CD4-positive, alpha-beta T cell treated with Interleukin-10 for 1 hour (primary cell): ENCODE measurements at places on chromosomes 16 and 17.

DNA sequence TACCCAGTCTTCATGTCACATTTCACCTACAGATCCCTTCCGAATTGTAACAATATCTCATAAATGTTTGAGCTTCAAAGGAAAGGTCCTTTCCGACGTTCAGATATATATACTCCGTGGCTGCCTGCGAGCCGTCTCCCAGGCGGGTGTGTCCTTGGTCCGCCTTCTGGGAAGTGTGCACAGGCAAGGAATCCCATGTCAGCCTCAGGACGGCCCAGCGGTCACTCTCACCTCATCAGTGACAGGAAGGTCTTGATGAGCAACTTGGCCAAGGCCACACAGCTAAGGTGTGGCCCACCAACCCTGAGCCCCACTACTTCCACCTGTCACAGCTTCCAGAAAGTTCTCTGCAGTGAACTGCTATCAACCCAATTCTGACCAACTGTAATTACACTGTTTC, 4.3 kb downstream of the LMF1 start:
- DNase-seq, result no peak

- peak; percentile 59 for DNase-seq
Measured at GRCh38 chr17:8939496-8940334, 25.8 kb downstream of the PIK3R5 start.

DNA sequence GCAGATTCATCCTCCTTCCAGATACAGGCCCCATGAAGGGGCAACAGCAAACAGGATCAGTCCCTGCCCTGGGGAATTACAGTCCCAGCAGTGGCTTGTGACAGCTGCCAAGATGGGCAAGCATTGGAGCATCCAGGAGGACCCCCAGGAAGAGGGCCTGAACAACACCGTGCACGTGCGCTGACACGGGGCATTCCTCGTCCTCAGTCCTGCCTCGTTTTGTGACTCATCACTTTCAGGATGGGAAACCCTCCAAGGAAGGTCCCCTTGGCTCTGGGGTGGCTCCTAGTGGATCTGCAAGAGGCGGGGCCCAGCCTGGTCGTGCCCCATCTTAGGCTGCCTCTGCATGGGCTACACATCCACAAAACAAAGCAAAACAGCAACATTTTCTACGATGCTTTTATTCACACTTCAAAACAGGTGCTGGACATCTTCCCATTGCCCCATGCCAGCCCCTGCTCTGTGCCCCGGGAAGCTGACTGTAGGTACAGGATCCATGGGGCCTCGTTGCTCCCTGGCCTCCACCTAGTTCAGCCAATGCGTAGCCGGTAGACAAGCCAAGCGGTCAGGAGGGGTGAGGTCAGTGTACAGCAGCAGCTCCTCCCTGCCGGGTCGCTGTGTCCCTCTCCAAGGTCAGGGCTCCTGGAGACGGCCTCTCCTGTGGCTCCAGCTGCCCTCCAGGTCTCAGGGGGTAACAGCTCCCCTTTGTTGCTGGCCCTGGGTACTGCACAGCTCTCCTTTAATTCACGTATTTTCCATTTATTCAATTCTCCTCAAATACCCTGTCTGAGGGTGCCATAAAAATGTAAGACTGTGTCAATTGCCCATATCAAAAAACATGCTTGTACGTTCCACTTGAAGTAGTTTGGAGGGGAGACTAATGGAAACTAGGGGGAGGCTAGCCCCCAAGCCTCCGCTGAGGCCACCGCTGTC, 32.2 kb downstream of the ACTG1 start:
- no peak for DNase-seq

DNA sequence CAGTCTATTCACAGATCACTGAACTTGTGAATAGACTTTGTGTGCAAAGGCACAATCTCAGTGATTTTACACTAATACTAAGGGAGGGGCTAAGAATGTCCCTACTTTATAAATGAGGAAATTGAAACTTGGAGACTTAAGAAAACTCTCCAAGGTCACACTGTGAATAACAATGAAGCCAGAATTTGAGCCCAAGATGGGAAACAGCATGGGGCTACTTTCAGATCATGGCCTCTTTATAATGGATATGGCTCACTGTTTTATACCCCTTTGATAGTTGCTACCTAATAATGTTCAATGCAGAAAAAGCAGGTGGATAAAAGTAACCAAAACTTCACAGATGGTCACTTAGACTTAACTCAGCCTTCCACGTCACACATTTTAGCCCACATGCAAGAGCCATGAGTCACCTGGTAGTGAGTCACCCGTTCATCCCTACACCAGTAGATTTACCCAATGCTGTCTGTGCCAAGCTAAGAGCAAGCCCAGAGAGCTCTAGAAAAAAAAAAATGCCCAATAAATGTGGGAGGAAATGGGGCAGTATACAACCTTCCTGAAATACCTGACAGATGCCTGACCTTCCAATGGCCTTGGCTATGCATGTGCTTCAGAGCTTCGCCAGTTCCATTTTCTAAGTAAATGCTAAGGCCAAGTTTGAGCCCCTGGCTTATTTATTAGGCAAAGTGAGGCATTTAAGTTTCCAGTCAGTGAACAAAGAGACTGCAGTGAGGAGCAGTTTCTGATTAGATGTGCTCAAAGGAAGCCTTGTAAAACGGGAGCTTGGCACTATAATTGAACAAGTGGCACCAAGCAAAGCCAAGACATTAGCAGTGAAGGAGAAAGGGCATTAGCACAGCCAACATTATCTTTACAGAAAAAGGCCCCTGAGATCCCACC, 219.7 kb downstream of the TMEM114 start:
- DNase-seq, result no peak

DNA sequence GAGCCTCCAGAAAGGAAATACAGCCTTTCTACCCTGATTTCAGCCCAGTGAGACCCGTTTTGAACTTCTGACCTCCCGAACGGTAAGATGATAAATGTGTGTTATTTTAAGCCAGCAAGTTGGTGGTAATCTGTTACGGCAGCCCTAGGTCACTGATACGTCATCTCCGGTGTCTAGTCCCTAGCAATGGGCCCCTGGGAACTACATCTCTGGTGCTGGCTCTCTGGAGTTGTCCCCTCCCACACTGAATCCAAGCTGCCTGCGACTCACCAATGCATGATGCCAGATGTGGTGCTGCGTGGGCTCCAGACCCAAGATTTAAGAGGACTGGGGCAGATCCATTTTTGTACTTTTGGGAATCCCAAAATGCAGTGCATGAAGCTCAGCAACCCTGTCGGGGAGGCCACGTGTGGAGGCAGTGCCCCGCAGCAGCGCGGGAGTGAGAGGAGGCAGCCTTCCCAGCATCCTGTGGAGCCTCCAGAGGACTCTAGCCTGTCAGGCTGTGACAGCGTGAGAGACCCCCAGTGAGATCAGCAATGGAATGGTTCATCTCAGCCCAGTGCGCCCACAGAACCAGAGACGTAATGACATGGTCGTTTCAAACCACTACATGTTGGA, 43.6 kb upstream of the USP7 start:
- DNase-seq, result no peak

GRCh38 chr16:85245307-85246172, 133.3 kb upstream of the CIBAR2 start:
- peak; percentile 56 for DNase-seq

DNA sequence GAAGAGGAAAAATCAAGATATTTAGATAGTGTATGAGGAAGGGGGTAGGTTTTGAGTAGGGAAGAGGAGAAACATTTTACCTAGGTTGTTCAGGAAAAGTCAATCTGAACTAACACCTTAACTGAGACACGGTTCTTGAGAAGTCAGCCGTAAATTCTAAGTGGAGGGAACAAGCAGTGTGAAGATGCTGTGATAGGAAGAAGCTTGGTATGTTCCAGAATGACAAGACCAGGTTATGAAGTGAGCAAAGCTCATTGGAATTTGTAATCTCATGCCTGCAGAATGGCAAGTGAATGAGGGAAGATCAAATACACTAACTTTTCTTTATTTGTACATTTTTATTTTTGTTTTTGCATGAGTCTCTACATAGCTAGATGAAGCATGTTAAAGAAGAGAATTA, 307.6 kb downstream of the ZFHX3 start:
- DNase-seq, result no peak

DNA sequence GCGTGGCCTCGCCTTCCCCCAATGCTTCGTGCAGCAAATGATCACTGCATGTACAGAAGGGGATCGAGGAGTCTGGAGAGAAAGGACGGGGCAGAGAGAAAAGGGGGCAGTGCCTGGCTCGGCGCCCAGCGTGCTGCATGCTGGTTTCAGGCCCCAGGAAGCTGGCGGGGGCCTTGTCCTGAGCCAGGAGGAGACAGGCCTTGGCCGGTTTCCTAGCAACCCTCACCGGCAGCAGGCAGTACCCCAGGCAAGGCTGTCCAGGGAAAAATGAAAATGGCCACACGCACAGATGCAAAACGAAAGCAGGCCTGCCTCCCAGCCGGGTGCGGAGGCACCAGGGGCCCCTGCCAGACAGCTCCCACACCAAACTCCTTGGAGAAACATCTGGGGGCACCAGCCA, 126.3 kb downstream of the ZFHX3 start:
- DNase-seq, result no peak

GRCh38 chr16:46688101-46688653, 801 bp downstream of the VPS35 start:
- DNase-seq, result no peak

DNA sequence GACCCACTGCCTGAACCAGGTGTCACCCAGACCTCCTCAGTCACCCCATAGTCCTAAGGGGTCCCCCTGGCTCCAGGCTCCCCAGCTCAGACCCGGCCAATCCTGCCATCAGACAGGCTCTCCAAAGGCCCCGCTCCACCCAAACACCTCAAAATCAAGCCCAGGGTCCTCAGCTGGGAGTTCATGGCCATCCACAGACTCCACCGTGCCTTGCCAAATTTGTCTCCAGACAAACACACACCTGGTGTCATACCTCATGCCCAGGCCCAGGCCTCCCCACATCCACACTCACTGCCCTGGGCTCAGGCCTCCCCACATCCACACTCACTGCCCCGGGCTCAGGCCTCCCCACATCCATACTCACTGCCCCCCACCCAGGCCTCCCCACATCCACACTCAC, 12.5 kb downstream of the RPH3AL start:
- DNase-seq, result no peak

GRCh38 chr16:61791464-61791863, 244.8 kb downstream of the CDH8 start:
- no peak for DNase-seq

GRCh38 chr16:84735849-84736586, 36.2 kb downstream of the USP10 start:
- DNase-seq, result peak; percentile 64

DNA sequence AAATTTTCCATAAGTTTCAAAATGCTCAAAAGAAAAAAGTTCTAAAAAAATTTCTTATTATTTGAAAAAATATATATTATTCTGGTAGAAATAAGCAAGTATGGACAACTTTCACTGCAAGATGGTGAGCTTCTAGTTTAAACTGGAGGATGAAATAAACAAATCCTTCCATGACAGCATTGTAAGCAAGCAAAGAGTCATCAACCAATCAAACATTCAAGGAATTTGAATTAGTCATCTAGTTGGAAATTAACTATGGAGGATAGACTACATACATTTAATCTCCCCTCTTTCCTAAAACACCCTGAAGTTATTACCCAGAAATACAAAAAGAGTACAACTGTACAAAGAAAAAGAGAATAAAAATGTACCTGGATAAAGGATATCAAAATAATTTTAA, 51.0 kb upstream of the IRX5 start:
- DNase-seq, result no peak

DNA sequence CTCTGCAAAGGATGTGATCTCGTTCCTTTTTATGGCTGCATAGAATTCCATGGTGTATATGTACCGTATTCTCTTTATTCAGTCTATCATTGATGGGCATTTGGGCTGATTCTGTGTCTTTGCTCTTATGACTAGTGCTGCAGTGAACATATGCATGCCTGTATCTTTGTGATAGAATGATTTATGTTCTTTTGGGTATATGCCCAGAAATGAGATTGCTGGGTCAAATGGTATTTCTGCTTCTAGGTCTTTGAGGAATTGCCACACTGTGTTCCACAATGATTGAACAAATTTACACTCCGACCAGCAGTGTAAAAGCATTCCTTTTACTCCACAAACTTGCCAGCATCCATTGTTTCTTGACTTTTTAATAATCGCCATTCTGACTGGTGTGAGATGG, 60.2 kb upstream of the ADORA2B start:
- no peak for DNase-seq

DNA sequence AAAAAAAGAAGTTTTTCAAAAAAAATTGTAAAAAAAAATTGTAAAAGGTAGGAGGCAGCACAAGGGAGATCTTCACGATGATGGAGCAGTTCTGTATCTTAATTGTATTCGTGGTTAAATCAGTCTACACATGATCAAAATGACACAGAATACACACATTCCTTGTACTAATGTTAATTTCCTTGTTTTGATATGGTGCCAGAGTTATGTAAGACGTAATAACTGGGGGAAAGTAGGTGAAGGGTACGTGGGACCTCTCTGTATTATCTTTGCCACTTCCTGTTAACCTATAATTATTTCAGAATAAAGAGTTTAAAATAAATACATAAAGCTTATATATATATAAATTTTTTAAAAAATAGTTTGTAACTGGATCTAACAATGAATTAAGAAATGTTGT, 36.8 kb downstream of the HELZ start:
- DNase-seq, result no peak

GRCh38 chr17:17386094-17386800, 83.1 kb downstream of the NT5M start:
- no peak for DNase-seq

GRCh38 chr17:80212962-80213642, 7.0 kb downstream of the SGSH start:
- DNase-seq, result no peak

DNA sequence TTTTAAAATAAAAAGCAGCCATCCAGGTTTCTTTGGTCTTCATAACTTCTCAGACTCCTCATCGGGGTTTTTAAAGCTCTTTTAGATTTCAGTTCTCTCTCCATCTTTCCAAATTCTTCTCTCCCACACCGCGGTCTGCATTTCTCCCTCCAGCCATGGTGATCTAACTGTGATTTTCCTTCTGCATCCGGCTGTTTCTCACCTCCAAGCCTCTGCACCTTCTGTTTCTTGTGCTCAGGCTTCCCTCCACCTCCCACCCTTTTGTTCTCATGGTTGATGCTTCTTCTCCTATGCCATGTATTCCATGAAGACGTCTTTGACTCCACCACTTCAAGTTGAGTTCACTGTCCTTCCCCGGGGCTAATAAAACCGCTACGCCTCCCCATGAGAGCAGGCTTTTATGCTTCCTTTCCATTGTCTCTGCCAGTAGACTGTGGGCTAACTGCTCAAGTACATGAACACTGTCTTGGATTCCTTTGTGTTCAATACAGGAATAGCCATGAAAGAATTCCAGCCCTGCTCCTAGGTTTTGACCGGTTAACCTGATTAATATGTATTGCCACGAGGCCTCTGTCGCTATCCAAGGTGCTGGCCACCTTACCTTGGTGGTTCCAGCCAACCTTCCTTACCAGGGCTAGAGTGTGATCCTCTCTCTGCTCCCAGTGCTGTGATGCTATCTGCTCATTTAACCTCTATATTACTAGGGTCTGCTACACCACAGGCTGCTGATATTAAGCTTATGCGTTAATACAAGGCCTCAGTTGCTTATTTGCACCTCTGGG, 625.1 kb downstream of the HS3ST4 start:
- DNase-seq, result no peak

GRCh38 chr17:51842763-51843162, 315.8 kb downstream of the CA10 start:
- DNase-seq, result no peak

- no peak for DNase-seq
Measured at GRCh38 chr16:888901-889570, 81.7 kb downstream of the LMF1 start.
